Aorta (tissue), 5 donors: ENCODE measurements at places on chromosomes 13 and 19.

GRCh38 chr19:10863107-10863717 lies 8.1 kb upstream of the CARM1 start:
- H3K36me3 ChIP-seq: no peaks in the 10 kb centered on the region
- no peak for DNase-seq
- no peaks in the 10 kb centered on the region for H3K4me1 ChIP-seq

- no peak overlapping the region for H3K27ac ChIP-seq
- no peak overlapping the region for H3K4me3 ChIP-seq
- no peak for DNase-seq
These were observed 121.6 kb upstream of the ZNF507 start for GRCh38 chr19:32223595-32224370.

GRCh38 chr13:75372517-75372916 lies 109.5 kb downstream of the TBC1D4 start:
- H3K36me3 ChIP-seq: no peaks in the 10 kb centered on the region
- H3K27me3 ChIP-seq: no peaks in the 10 kb centered on the region

DNA sequence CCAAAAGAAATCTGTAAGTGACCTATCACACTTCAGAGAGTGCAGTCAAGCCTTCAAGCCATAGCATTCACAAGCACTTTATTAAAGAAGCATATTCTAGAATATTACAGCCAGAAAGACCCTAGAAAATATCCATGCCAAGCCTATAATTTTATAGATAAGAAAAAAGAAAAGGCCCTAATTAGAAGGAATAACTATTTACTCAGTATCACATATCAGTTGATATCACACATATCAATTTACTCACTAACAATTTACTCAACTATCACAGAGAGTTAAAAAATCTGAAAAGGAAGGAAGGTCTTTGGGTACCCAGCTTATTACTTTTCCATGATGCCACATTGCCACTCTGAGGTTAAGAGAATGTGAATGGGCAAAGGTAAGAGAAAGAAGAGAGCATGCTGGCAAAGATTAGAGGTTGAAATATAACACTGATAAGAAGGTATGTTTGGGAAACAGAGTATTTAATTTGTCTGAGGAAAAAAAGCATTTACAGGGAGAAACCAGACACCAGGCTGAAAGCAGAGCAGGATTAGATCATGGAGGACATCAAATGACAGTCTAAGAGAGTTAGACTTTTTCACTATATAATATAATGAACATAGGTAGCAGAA lies 186.2 kb downstream of the VWA8 start:
- no peak overlapping the region for H3K4me3 ChIP-seq
- no peaks in the 10 kb centered on the region for H3K4me1 ChIP-seq
- H3K27ac ChIP-seq: no peak overlapping the region

- no peak for DNase-seq
- H3K27me3 ChIP-seq: no peaks in the 10 kb centered on the region
- H3K36me3 ChIP-seq: no peaks in the 10 kb centered on the region
- H3K27ac ChIP-seq: no peak overlapping the region
- no peak overlapping the region for H3K4me3 ChIP-seq
- H3K4me1 ChIP-seq: no peaks in the 10 kb centered on the region
These were observed 8.3 kb upstream of the NTN5 start for GRCh38 chr19:48681127-48681470.

DNA sequence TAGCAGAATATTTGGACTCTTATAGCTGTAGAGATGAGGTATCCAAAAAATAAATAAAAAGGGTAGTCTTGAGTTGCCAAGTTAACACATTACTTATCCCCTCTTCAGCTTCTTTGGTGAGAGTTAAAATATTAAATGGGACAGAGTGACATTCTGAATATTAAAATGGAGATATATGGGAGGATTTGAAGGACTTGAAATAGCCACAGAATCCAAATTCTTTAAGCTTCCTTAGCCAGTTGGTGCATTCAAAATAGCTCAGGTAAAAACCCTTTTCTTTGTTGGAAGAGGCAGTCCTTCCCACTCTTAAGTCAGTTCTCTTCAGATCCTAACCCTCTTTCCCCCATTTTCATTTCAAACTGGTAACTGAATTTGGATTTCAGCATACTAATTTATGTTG lies 130.1 kb upstream of the KLF12 start:
- no peak for DNase-seq
- H3K36me3 ChIP-seq: no peaks in the 10 kb centered on the region
- H3K4me3 ChIP-seq: no peak overlapping the region
- H3K27me3 ChIP-seq: no peaks in the 10 kb centered on the region

DNA sequence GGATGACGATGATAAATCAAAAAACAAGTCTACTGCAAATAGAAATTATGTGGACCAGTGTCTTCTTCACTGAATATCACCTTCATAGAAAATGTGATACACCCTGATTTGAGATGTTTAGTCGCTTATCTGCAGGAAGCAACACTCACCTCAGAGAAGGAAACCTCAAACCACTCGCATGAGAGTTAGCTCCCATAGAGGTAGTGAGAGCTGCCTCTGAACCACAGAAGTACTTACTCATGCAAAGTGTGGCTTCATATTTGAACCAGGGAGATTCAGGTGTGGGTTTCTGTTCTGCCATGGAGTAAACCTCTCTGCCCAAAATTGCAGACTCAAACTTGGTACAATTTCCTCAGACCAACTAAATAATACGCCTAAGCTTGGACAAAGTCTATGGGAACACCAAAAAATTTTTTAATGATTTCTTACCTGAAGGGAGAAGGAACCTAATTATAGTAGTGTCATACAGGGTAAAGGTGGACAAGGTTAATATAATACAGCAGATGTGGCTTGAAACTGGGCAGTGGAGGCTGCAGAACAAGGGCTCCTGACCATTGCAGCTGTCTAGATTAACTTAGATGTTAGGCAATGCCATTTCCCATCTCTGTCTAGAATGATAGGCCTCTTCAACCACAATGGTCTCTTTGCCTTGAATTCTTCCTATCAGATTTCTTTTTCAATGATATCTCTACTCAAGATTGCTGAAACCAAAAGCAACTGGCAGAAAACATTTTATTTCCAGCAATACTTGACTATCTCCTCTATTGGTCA lies 29.6 kb upstream of the RCBTB2 start:
- H3K4me1 ChIP-seq: no peaks in the 10 kb centered on the region
- no peak overlapping the region for H3K27ac ChIP-seq
- H3K36me3 ChIP-seq: no peaks in the 10 kb centered on the region
- H3K27me3 ChIP-seq: no peaks in the 10 kb centered on the region
- no peak for DNase-seq
- no peak overlapping the region for H3K4me3 ChIP-seq

DNA sequence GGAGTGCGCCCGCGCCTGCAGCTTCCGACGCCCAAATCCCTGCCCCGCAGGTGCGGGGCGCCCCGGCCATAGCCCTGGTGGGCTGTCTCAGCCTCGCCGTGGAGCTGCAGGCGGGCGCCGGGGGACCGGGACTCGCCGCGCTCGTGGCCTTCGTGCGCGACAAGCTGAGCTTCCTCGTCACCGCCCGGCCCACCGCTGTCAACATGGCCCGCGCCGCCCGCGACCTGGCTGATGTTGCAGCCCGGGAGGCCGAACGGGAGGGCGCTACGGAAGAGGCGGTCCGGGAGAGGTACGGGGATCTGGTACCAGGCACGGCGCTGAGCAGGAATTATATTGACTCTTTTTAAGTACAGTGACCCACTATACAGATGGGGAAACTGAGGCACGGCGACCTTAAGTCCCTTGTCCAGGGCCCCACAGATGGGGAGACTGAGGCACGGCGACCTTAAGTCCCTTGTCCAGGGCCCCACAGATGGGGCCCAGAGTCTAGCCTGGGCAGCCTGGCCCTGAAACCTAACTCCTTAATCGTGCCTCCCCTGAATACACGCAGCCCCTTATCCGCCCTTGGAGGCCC lies 586 bp downstream of the MRI1 start:
- no peak for DNase-seq
- peaks cover 6% of the 10 kb centered on the region for H3K36me3 ChIP-seq
- H3K27me3 ChIP-seq: no peaks in the 10 kb centered on the region
- H3K4me1 ChIP-seq: no peaks in the 10 kb centered on the region
- peak overlapping the region; percentile 13 for H3K27ac ChIP-seq

- H3K4me1 ChIP-seq: no peaks in the 10 kb centered on the region
- no peak for DNase-seq
- H3K4me3 ChIP-seq: no peak overlapping the region
- H3K27me3 ChIP-seq: no peaks in the 10 kb centered on the region
These were observed 71.2 kb downstream of the FGF9 start for GRCh38 chr13:21742096-21742495.

DNA sequence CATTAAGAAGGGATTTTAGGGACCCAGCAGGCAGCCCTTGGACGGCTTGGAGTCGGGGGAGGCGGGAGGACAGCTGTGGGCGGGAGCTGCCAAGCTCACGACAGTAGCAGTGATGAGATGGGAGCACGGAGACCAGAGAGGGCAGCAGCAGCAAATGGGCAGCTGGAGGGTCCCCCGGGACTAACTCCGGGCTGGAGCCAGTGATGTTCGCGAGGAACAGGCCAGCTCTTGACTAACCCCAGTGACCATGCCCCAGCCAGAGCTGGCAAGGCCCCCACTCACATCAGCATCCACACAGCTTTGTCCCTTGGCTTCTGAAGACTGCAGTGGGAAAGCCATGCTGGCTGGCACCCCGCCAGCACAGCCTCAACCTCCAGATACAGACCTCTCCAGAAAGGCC lies 81.9 kb downstream of the RAB20 start:
- H3K27me3 ChIP-seq: no peaks in the 10 kb centered on the region
- peak overlapping the region; percentile 5 for H3K27ac ChIP-seq
- no peaks in the 10 kb centered on the region for H3K4me1 ChIP-seq
- H3K4me3 ChIP-seq: no peak overlapping the region
- peaks cover 2% of the 10 kb centered on the region for H3K36me3 ChIP-seq
